ENCODE measurements at places on chromosomes 11 and 22.

DNA sequence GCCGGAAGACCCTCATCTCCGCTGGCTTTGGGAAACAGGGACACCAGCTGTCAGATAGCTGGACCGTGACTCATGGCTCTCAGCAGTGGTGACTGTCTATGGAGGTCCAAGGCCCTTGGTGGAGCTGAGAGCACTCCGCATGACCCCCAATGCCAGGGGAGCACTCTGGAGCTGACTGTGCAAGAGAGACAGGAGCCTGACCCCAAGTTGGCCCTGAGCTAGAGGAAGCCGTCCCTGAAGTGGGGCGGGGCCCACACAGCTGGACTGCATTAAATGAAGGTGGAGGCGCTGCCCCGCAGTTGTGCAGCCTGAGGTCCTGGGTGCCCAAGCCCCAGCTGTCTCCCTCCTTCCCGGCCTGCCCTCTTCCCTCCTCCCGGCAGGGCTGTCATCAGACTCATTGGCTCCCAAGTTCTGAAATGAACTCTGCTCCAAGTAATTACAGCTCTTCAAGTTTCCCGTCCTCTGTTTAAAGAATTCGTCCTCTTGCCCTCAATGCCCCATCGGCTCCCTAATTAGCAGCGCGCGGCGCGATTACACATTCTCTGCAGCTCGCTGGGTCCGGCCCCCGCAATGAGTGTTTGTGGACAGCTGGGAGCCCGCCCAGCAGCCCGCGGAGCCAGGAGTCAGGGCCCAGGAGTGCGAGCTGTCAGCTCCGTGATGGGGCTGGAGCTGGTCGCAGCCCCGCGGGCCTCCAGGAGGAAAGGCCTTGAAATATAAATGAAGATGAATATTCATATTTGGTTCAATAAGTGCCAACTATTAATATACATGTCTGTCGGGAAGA lies 93.2 kb upstream of the LMO1 start:
- no peak for DNase-seq

GRCh38 chr11:11374358-11375148 lies 21.5 kb upstream of the CSNK2A3 start:
- no peak for DNase-seq

- no peak for DNase-seq
Measured at GRCh38 chr11:80831374-80831773, 1390.5 kb upstream of the TENM4 start.

DNA sequence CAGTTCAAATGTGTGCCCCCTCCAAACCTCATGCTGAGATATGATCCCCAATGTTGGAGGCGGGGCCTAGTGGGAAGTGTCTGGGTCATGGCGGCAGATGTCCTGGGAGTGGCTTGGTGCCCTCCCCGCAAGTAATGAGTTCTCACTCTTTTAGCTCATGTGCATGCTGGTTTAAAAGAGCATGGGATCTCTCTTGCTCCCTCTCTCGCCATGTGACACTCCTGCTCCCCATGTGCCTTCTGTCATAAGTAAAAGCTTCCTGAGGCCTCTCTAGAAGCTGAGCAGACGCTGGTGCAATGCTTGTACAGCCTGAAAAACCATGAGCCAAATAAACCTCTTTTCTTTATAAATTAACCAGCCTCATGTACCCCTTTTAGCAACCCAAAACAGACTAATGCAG lies 98.8 kb downstream of the SGSM3 start:
- no peak for DNase-seq

DNA sequence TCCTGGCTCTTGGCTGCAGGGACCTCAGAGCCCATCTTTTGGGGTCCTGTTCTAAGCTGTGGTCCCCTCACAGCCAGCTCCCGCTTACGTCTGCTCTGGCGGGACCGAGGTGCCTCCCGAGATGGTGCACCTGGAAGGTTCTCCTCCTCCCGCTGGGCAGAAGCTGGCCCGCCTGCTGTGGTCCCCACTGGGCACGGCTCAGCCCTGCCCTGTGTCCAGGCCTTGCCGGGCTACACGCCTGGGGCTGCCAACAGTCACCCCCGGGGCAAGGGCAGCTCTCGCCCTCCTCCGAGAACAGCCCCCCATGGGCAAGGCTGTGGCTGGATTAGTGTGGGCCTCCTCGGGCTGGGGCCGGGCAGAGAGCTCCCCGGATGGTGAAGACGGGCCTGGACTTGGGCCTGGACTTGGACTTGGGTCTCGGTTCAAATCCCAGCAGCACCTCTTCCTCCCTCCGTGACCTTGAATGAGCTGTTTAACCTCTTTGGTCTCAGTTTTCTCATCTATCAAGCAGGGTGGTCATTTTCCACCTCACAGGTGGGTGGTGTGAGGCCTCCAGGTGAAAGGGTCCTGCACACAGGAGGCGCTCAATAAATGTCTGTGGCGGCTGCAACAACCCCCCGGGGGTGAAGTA lies 998 bp downstream of the BAIAP2L2 start:
- DNase-seq: peak; percentile 26

GRCh38 chr11:120284272-120284671 lies 40.8 kb upstream of the TLCD5 start:
- DNase-seq: no peak

Data from iPS-NIHi11 (cell line).